ENCODE measurements at places on chromosomes 6 and 20.

DNA sequence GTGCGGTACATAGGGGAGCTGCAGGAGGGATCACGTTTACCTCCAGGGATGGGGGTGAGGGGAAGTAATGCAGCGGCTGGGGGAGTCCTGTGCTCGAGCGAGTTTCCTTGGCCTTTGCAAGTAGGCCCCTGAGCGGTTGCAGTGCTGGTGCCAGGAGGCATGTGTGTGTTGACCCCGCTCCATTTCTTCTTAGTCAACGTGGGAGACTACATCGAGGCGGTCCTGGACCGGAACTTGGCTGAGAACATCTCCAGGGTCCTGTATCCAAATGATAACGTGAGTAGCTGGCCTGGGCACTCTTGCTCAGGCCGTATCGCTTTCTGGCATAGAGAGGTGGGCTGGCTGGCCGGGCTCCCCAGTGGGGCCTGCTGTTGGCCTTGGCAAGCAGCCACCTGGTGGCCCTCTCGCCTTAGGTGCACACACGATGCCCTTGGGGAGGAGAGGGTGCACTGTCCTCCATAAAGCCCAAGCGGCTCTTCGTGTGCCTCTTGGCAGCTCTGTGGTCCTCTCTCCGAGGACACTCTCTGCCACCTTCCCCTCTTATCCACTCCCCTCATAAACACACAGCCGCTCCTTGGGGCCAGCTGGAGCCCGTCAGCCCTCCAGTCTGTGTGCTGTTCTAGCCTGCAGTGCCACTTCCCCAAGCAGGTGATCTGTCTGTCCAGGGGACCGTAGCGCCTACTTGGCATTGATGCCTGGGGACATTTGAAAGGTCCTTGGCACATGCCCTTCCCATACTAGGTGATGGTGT lies 29.3 kb downstream of the PYGB start:
- DNase-seq = no peak

DNA sequence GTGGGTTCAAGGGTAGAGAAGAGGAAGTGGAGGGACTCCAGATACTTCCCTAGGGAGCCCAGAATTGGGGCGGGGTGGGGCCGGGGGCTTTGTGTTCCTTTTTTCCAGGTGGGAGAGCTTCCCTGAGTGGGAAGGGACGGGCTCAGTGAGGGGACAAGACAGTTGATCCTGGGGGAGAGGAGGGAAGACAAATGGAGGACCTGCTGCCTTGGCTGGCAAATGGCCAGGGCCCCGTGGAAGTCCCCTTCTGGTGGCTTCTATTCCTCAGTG lies 2.6 kb downstream of the CTSZ start:
- DNase-seq = no peak

DNA sequence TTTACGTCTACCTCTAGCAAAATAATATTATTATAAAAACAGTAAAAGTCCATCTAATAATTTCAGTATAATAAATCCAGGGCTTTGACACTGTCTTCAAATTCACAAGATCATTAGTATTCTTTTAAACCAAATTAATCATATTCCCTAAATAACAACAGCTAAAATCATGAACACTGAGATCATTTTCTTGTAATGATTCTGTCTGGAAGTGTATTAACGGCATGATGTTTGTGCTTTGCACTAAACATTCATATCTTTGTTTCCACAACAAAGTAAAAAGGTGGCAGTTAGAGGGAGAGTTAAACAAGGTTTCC lies 18.8 kb downstream of the HIVEP2 start:
- DNase-seq = no peak

DNA sequence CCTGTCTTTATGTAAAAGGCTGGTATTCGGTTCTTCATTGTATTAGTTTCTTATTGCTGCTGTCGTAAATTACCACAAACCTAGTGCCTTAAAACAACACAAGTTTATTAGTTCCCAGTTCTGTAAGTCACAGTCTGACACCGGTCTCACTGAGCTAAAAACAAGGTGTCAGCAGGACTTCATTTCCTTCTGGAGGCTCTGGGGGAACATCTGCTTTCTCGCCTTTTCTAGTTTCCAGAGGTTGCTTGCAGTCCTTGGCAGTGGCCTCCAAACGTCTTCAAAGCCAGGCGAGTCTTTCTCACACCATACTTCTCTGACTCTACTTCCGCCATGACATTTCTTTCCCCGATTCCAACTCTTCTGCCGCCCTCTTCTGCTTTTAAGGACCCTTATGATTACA lies 43.0 kb upstream of the ZFAND3 start:
- DNase-seq = no peak

- DNase-seq = no peak
Measured at GRCh38 chr6:25675167-25675566, 23.2 kb downstream of the SCGN start.

DNA sequence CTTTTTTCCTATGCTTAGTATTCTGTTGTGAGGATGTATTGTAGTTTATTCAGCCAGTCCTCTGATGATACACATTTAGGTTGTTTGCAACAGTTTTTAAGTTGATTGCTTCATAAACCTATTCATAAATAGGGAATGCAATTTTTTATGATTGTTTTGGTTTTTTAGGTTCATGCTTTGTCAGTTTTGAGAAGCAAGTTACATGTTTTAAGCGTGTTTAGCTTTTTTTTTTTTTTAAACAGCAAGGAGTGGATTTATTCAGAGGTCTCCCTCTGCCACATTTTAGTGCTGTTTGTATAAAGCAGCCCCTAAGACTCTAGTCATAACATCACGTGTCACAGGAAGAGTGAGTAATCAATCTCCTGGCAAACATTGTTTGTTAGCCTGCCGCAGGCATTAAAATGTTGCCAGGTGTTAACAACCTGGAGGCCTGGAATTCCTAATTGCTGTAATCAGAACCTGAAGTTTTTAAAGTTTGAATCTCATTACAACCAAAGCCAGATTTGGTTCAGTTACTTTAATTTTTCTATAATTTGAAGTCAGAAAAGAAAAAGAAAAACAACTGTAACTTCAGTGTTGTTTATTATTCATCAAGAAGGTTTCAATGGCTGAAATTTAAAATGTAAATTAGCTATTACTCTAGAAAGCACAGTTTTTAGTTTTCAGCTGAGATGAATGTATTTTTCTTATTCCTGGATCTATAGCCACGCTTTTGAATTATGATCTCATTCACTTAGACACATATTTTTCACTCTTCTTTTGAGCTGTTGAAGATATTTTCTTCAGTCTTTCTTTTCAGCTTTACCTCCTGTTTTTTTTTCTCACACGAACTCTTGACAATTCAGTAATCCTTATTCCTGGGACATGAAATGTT lies 59.2 kb downstream of the KCNS1 start:
- DNase-seq = peak; percentile 23
